ENCODE measurements at places on chromosomes 2 and 18.

GRCh38 chr2:45794134-45794617, 142.7 kb downstream of the PRKCE start:
- no peak for DNase-seq

- no peak for DNase-seq
Observed at GRCh38 chr18:70216788-70217187, 11.3 kb upstream of the RTTN start.

- DNase-seq, result no peak
Observed at GRCh38 chr18:28002841-28003240, 174.1 kb downstream of the CDH2 start.

- no peak for DNase-seq
Observed at GRCh38 chr2:137771064-137771463, 193.2 kb upstream of the HNMT start.

DNA sequence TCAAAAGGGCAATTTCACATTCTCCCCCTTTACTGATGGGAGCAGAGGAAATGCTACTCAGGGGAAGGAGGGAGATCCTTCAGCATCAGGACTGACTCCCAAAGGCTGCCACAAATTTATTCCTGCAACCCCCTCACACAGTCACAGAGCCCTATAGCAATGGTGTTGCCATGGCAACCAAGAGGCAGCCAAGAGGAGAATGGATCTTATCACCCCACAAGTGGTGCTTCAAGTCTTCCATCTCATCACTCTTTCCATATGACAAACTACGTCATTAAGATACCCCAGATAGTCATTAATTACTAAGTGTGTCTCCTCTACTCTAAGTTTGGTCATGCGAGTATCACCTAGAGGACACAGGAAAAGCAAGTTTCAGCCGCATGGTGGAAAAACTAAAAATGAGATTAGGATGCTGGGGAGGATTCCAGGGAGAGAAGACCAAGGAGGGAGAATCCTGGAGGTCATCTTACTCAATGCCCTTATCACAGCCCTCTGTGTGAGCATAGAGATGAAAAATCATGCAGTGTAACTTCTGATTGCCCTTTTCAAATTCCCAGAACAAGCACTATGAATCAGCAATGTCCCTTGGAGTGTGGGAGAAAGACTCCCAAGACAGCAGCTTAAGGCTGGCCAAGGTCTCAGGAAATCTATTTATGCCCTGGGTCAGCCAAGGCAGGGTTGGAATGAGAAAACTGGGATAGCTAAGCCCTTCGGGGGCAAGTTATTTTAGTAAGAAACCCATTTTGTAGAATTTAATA, 885.7 kb upstream of the KLHL29 start:
- DNase-seq, result no peak

DNA sequence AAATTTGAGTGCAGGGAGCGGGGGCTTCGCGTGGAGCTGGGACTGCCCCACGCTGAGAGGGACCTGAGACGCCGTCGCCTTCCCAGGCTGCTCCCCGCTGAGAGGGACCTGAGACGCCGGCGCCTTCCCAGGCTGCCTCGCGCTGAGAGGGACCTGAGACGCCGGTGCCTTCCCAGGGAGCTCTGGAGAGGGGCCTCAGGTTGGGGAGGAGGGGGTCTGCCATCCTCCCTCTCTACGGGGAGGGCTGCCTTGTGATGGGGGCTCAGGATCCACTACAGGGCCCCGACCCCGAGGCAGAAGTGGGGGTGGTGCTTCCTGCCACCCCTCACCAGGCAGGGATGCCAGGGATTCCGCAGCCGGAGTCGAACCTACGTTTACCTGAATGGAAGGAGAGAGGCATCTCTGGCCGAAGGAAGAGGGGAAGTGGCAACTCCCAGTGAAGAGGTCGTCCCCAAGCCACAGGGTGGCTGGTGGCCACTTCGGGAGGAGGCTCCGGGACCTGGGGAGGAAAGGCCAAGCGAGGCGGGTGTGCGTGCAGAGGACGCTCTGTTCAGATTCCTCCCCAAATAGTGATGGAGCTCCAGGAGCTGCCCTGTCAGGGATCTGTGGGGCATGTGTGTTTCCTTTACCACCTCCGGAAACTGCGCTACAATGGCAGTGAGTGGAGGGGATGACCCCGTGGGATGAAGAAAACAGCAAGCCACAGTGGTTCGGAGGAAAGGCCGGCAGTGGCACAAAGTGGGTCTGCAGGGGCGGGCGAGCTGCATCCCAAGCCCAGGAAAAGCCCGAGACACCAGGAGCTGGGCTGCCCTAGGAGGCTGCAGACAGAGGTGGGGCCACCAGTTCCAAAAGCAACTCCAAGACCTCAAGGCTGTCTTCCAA, 108.2 kb upstream of the CTDP1 start:
- DNase-seq, result no peak

GRCh38 chr18:24018299-24018886, 3.8 kb downstream of the TTC39C start:
- no peak for DNase-seq

All from germinal center (tissue), 1 donor.